ENCODE measurements at places on chromosomes 1 and 21.

- no peak for DNase-seq
These were observed 142.8 kb upstream of the COA6 start for GRCh38 chr1:234230414-234230862.

DNA sequence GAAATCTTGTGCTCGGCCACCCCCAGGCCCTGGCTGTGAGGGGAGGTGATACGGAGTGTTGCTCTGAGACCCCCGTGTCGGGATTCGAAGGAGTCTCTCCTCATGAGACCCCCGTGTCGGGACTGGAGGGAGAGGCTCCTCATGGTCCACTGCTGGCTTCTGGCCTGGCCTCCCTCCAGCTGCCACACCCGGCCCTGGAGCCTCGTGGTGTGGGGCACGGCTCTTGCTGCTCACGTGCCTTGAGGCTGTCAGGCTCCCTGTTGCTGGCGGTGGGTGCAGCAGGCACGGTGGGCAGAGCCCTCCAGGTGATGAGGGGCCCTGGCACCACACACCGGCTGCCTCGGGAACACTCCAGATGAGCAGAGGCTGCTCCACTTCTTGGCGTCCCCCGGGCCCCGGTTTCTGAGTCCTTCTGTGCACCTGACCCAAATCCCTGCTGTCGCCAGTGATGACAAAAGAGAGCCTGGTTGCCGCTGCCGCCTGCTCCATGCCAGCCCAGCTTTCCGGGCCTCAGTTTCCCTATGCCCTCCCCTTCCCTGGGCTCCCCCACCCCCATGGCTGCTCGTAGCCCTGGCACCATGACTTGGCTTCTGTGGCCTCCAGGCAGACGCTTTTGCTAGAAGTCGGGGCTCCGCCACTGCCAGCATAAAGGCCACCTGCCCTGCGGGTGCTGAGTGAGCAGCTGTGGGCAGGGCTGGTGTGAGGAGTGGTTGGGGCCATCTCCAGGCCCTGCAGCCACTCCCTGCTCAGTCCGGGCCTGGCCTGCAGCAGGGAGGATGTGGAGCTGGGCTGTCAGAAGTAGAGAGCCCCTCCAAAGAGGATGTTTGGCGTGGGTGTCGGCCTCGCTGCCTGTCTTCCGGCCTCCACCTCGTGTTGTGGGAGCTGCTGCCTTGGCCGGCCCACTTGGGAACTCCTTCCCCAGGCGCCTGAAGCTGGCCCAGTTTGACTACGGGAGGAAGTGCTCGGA lies 11.8 kb downstream of the TMEM240 start:
- no peak for DNase-seq

- no peak for DNase-seq
These were observed 7.8 kb downstream of the NUAK2 start for GRCh38 chr1:205313563-205314308.

- no peak for DNase-seq
These were observed 124.8 kb downstream of the GALNT2 start for GRCh38 chr1:230191855-230192254.

- DNase-seq: no peak
These were observed 738 bp upstream of the CDC42BPA start for GRCh38 chr1:227318853-227319607.

GRCh38 chr1:8133190-8133589 lies 107.1 kb upstream of the ERRFI1 start:
- DNase-seq: no peak

DNA sequence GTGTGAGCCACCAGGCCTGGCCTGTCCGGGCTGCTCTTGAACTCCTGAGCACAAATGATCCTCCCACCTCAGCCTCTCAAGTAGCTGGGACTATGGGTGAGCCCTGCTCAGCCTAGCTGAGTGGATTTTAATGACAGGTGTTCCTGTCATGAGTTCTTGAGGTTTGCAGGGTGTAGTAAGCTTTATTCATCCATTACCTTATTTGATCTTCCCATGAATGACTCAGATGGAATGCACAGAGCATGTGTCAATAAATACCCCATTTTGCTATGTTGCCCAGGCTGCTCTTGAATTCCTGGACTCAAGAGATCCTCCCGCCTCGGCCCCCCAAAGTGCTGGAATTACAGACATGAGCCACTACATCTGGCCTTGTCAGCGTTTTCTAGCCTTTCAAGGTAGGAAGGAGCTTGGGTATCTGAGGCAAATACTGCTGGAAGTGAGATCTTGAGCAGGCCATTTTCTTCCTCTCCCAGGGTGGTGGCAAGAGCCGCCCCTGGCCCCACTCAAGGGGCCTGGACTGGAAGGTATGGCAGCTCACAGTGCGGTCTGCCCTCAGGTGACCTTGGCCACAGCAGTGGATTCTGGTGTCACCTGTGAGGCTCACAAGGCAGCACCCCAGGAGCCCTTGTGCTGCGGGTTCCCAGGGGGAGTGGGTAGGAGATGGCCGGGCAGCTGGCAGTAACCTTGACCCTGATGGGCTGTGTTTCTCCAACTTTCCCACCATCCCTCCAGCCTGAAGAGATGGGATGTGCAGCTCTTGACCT lies 20.0 kb downstream of the PIK3CD start:
- no peak for DNase-seq

- DNase-seq: no peak
These were observed 96.2 kb upstream of the AKT3 start for GRCh38 chr1:243946253-243946652.

DNA sequence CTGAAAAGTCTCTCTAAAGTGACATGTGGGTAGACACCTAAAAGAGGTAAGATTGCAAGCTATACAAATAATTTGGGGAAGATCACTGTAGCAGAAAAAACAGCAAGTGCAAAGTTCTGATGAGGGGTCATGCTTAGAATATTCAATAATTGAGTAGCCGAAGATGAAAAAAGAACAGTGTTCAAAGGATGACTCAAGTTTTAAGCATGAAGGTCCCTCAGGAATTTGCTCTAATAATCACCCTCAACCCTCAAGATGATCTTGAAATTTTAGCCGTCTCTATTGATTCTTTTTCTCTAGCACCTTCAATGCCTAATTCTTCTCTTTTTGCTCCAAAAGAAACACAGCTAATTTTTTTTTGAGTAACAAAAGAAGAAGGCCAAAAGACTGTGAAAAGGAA lies 190.6 kb upstream of the ZNHIT6 start:
- no peak for DNase-seq

DNA sequence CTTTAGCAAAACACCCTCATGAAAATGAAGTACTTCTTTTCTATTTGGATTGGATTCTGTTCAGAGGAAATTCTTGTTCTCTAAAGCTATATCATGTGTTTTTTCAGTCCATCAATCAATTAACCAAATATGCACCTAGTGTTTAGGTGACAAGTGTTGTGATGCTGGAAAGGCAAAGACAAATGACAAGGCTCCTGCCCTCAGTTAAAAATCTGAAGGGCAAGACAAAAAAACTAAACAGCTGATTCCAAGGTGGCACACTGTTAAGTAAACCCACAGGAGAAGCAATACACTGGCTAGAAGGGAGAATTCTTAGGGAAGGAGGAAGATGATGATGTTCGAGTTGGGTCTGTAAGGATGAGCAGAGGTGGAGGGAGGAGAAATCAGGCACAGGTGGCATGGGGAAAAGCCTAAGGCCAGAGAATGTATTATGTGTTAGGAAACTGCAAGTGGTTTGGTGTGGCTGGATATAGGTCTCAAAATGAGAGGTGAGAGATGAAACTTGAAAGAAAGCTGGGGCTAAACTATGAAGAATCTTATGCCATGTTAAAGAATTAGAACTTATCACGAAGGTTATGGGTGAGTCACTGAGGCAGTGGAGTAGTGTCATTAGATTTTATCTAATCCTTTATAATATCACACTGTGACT lies 51.8 kb upstream of the GFI1 start:
- no peak for DNase-seq

DNA sequence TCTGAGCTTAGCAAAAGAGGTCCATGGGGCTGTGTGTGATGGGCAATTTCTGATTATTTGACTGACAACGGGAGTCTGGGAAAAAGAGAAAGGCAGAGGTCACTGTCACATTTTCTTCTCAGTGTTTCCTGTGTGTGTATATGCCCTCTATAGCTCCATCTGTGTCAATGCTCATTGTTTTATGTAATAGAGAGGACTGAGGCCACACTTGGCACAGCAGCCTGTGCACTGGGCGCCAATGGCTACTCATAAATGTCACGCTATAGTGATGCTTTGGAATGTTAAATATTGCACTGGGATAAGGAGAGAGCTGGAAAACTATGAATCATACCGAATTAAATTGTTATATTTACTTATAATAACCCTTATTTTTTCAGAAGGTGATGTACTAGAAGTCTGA lies 365.4 kb downstream of the NEGR1 start:
- no peak for DNase-seq

DNA sequence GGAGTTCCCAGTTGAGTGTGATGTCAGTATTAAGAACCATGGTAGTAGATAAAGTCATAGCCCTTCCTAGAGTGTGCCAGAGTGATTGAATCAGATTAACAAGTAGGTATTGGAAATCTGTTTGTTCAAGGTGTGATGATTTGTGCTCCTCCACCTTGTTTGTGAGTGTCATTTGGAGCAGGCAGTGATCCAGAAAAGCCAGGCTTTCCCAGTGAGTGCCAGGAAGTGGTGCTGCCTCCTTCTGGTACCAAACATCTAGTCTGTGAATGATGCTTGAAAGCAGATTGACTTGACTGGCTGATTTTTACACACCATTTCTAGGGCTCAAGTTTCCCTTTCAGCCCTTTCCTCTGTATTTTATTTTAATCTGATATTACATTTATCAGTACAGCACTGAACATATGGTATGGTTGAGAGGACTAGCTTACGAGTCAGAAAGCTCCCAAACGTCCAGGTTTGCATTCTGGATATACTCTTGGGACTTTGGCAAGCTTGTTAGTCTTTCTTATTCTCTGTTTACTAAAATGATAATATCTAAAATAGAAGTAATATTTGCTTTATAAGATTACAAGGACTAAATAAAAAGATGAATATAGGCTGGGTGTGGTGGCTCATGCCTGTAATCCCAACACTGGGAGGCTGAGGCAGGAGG lies 100.7 kb downstream of the PATJ start:
- DNase-seq: no peak

DNA sequence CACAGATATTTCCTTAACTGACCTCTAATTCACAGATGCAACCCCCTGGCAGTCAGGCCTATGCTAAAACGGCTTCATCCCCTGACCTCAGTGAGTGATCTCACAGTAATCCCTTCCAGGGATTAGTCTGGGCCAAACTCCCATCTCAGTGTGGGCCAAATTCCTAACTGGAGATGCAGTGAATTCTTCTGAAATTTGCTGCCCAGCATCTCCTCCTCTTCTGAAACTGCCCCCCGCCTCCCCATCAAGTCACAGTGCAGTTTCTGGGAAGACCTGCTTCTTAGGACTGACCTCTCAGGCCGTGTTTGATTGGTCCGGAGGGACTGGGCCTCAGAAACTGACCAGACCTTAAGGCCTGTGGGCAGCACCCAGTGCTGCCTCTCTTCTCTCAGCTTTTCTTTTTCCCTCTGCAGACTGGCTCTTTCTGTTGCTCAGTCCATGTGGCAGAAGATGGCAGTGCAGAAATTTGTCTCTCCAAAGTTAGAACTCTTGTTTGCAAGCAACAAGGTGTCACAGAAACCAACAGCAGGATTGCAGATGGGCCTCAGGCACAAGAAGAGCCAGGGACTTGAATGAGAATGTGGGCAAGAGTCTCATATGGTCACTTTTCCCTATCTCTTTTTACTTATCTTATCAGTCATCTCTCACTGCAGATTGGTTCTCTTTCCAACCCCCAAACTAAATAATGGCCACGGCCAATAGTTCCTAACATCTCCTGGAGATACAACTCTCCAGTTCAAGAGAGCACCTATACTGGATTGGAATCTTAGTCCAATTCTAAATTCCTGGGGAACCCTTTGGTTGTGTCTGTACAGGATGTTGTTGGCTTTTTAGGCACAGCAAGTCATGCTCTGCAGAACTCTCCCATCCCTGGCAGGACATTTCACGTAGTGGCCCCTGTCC lies 95.5 kb upstream of the RALGPS2 start:
- no peak for DNase-seq

DNA sequence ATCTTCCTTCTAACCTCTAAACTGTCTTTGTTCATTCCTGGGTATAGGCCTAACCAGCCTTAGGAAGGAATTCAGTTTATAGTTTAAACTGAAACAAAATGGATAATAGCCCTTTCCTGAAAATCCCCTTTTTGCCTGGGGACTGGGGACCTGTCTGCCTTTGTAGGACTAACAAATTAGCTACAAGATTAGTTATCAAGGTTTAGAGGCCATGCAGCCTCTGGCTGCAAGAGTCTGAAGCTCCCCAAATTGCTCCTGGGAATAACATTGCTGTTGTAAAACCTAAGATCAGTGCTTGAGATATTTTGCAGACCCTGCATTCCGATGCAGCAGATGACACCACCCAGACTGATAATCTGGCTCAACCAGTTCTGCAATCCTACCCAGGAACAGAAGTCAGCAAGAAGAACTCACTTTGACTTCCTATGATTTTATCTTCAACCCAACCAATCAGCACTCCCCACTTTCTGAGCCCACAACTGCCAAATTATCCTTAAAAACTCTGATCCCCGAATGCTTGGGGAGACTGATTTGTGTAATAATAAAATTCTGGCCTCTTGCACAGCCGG lies 96.6 kb upstream of the ETV3 start:
- DNase-seq: no peak

- DNase-seq: no peak
These were observed 73.9 kb downstream of the MEGF6 start for GRCh38 chr1:3537359-3537758.

DNA sequence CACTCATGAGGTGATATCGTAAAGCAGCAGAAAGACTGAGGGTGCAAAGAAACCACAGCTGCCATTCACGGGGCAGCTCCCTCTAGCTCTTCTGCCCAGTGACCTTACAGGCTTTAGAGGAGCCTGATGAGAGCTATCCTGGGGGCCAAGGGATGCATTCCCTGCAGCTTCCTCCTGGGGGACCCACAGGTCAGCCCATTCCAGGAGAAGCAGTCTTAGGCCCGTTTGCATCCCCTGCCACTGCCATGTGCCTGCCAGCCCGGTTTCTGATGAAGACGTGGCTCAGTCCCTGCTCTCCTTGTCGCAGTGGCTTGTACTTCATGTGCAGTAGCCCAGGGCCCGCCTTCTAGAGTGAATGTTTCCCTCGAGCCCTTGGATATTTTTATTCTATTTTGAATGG lies 22.8 kb downstream of the ATP5PO start:
- DNase-seq: no peak

DNA sequence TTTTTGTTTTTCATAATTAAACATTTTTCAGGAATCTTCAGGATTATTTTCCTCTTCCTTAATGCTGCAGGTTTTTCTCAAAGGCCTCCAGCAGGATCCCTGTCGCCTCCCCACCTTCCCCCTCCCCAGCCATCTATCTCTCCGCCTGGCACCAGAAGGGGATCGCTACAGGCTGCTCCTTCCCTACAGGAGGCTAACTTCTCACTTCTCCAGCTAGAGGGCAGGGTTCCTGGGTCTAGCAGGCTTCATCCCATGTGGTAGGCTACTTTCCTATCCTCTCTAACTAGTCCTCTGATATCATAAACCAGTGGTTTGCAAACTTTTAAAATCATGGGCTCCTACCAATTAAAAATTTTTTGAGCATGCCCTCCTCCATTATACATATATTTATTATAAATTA lies 104.1 kb downstream of the KCNN3 start:
- no peak for DNase-seq

Measured in non-pigmented ciliary epithelial cell (primary cell).